ENCODE measurements at places on chromosomes 6 and 20.

DNA sequence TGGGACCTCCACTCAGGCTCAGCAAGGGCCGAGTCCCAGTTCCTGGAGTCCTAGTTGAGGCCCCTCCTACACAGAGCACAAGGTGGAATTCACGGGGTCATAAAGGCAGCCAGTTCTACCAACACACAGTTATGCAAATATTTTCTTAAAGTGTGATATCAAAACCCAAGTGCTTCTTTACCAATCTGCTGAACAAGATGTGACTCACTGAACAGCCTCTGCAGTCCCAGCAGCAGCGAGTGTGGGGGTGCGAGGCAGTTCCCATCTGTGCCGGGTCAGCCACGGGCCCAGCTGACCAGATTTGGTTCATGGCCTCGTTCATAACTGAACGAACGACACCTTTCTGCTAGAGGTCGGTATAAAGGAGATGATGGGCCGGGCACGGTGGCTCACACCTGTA lies 4.5 kb upstream of the TCEA2 start:
- no peak for DNase-seq

DNA sequence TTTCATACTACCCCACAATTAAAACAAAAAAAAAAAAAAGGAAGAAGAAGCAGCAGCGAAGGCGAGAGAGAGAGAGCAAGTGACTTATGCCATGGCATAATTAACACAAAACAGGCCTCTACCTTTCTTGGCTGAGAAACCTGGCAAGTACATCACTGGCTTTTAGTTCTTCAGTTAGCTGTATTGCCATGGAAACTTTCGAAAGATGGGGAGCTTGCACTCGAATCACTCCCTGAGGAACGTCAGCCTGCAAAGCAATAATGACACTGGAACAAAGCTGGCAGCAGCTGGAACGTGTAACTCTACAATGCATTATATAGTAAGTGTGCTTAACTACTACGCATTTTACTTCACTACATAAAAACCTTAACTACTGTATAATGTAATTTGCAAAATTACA lies 126.1 kb downstream of the ARHGAP18 start:
- no peak for DNase-seq

- DNase-seq = no peak
Measured at GRCh38 chr20:23018941-23019340, 16.2 kb upstream of the SSTR4 start.

- DNase-seq = no peak
Measured at GRCh38 chr20:967796-968742, 34.0 kb downstream of the RSPO4 start.

- DNase-seq = no peak
Measured at GRCh38 chr6:30047220-30047619, 13.8 kb upstream of the POLR1H start.

DNA sequence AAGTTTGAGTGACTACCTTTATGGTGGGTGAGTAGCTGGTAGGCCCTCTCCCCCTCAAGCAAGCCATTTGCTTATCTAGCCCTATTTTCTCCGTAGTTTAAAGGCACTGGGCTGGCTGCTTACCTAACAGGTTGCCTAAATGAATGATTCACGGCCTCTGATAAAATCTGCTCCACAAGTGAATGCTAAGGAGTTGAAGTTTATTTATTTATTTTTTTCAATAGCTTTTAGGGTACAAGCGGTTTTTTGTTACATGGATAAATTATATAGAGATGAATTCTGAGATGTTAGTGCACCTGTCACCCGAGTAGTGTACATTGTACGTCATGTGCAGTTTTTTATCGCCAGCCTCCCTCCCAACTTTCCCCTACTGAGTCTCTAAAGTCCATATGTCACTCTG lies 8.3 kb upstream of the CDH26 start:
- no peak for DNase-seq

DNA sequence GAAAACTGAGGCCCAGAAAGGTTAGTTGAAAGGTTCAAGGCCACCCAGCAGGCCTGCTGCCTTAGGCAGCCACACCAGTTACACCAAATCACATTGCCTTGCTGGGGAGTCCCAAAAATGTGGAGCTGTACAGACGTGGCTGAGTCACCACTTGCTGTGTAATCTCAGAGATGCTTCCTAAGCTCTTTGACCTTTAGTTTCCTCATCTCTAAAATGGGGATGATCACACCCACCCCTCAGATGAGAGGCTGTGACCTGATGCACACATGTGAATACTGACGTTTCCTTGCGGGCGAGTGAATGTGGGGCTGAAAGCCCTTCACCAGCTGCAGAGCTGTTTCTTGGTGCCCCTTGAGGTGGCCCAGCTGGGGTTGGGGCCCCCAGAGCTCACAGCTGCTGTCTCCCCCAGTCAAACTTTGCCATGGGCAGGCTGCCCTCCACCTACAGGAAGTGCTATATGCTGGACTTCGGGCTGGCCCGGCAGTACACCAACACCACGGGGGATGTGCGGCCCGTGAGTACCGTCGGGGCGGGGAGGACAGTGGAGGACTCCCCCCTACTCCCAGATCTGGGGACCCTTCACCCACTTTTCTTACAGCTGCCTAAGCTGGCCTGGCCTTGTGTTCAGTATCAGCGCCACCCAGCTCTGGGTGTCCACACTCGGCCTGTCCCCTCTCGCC lies 11.0 kb downstream of the TTBK1 start:
- peak; percentile 41 for DNase-seq

GRCh38 chr20:56460459-56460858 lies 8.0 kb upstream of the RTF2 start:
- no peak for DNase-seq

DNA sequence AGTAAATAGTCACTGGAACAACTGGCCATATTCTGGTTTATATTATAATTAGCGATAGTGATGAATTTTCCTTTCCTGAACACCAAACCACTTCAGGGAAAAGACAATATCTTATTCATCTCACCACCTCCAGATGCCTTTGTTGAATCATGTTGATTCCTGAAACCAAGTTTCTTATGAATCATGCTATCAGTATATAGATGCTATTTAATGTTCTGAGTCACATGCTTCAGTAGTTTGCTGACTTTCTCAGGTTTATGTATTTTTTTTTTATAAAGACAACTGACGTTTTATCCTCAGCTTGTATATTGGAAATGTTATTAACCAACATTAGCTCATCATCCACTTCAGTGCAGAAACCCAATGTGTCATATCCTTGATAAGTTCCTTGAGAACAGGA lies 710.2 kb upstream of the POU3F2 start:
- DNase-seq = no peak

DNA sequence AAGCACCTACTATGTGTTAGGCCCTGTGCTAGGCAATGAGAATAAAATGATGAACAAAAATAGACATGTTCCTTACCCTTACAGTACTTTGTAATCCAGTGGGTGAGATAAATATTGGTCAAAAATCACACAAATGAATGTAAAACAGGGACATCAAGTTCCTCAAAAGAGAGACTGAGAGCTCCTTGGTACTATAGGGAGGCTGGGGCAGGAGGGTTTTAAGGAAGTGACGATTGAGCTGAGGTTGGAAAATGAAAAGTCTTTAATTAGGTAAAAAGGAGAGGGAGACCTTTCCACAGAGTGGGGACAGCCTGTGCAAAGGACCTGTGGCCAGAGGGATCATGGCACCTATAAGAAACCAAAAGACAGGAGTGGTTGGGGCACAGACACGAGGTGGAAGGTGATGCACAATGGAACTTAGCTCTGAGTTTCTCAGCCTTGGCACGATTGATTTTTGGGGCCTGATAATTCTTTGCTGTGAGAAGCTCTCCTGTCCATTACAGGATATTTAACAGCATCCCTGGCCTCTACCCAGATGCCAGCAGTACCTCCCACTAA lies 140.3 kb downstream of the CEP57L1 start:
- DNase-seq = no peak

- DNase-seq = no peak
Measured at GRCh38 chr6:19603721-19604120, 233.4 kb upstream of the ID4 start.

GRCh38 chr20:53216856-53217576 lies 244.9 kb downstream of the TSHZ2 start:
- peak; percentile 76 for DNase-seq

DNA sequence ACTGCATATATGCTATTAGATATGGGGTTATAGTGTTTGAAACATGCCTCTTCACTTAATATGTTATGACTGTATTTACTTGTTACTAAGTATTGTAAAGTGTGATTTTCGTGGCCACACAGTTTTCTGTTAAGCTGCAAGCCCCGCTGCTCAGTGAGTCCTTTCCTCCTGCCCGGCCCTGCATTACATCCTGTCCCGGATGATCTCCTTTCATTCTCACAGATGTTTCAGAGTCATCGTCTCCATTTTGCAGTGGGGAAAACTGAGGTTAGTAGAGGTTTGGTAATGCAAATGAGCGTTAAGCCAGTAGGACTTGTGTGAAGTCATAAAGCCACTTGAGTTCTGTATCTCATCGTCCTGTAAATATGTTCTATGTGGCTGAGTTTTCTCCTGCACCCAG lies 155.5 kb downstream of the CFAP61 start:
- DNase-seq = no peak

DNA sequence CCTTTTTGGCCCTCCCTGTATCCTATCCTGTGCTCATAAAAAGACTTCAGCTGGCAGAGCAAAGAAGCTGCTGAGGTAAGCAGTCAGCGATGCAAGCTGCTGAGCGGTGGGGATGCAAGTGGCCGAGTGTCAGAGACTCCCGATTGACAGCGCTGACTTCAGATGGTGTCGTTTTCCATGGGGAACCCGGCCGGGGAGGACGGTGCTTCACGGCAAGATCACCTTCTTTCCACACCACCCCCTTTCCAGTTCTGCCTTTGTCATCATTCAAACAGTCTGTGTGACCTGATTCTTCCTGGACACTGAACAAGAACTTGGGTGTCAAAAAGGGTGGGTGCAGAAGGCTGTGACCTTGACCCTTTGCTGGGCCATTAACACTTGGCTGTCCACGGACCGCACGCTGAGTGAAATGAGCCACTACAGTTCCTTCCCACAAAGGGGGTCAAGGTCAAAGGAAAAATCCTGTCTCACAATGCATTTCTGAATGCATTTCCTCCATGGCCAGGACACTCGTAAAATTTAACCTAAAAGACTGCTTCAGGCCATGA lies 52.9 kb upstream of the UNC93A start:
- DNase-seq = no peak

- DNase-seq = no peak
Measured at GRCh38 chr20:47466704-47467459, 34.8 kb upstream of the NCOA3 start.

- DNase-seq = no peak
Measured at GRCh38 chr20:36855241-36855657, 20.7 kb upstream of the TLDC2 start.

- no peak for DNase-seq
Measured at GRCh38 chr6:3194535-3195419, 32.7 kb downstream of the TUBB2B start.

- peak; percentile 2 for DNase-seq
Measured at GRCh38 chr20:26209171-26209941, 512.7 kb upstream of the ZNF337 start.

DNA sequence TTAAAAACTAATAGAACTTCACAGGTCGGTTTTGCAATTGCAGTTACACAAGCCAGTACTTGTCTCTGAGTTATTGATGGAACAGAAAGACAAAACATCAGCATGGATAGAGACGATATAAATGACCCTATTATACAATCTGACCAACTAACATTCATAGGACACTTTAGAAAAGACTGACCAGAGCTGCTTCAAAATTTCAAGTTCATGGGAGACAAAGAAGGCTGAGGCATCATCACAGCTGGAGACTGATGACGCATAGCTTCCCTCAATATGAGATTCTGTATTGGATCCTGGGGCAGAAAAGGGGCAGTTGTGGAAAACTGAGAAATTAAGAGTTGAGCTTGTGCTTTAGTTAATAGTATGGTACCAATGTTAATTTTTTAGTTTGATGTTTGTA lies 174.0 kb downstream of the THBS2 start:
- no peak for DNase-seq

- no peak for DNase-seq
Measured at GRCh38 chr20:46293084-46293483, 15.2 kb downstream of the CDH22 start.

DNA sequence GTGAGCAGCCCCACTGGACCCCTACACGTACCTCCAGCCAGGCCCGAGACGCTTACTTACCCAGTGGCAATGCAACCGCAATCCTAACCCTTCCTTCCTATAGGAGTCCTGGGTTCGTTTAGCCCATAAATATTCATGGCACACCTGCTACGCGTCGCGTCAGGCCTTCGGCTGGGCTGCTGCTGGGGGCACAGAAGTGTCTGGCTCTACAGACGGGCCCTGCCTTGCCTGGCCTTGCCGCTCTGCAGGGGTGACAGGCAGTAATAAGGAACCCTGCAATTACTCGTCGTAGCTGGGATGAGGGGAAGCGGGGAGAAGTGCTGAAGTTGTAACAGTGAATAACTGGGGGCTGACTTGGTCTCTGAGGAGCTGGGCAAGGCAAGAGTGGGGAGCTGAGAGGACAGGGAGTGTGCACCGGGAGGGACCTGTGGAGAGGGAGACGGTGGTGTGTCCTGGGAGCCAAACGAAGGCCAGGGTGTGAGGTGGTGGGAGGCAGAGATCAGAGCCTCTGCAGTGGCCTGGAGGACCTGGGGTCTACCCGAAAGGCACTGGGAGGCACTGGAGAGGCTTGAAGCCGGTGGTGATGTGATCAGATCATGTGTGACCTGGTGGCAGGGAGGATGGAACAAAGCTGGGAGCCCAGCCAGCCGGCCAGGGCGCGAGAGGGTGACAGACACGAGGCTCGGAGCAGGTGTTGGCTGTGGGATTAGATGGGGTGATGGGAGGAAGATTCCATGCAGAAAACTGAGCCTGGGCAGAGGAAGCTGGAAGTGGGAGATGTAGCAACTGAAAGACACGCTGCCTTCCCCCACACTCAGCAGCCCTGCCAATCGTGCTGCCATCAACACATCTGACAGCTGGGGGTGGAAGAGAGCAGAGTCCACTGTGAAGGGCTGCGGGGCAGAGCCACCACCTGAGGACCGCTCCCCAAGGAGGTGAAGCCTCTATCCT lies 36.4 kb downstream of the PSMG4 start:
- no peak for DNase-seq

GRCh38 chr6:170436209-170436809 lies 116.8 kb downstream of the PSMB1 start:
- no peak for DNase-seq

GRCh38 chr6:137357263-137357947 lies 136.8 kb downstream of the OLIG3 start:
- DNase-seq = no peak

GRCh38 chr6:90388395-90388794 lies 91.8 kb upstream of the BACH2 start:
- peak; percentile 63 for DNase-seq

- no peak for DNase-seq
Measured at GRCh38 chr6:82909551-82909950, 156.1 kb downstream of the UBE3D start.

GRCh38 chr6:136676075-136676474 lies 116.2 kb downstream of the MAP3K5 start:
- DNase-seq = no peak

GRCh38 chr20:47795214-47795907 lies 10.1 kb upstream of the SULF2 start:
- DNase-seq = no peak
